Astrocyte of the spinal cord (primary cell): ENCODE measurements at places on chromosomes 12 and 14.

- DNase-seq, result no peak
Observed at GRCh38 chr14:104658325-104658712, 31.1 kb upstream of the INF2 start.

- peak; percentile 61 for DNase-seq
Observed at GRCh38 chr14:55752580-55753390, 172.8 kb downstream of the KTN1 start.

DNA sequence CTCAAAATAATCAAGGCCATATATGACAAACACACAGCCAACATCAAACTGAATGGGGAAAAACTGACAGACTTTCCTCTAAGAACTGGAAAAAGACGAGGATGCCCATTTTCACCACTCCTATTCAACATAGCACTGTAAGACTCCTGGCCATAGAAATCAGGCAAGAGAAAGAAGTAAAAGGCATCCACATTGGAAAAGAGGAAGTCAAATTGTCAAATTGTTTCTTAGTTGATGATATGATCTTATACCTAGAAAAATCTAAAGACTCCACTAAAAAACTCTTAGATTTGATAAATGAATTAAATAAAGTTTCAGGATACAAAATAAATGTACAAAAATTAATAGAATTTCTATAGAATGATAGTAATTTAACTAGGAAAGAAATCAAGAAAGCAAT, 11.2 kb downstream of the OR8S1 start:
- DNase-seq, result no peak

- no peak for DNase-seq
Observed at GRCh38 chr14:52780893-52781292, 10.5 kb downstream of the GNPNAT1 start.

GRCh38 chr12:13452955-13453570, 256.5 kb downstream of the EMP1 start:
- no peak for DNase-seq

DNA sequence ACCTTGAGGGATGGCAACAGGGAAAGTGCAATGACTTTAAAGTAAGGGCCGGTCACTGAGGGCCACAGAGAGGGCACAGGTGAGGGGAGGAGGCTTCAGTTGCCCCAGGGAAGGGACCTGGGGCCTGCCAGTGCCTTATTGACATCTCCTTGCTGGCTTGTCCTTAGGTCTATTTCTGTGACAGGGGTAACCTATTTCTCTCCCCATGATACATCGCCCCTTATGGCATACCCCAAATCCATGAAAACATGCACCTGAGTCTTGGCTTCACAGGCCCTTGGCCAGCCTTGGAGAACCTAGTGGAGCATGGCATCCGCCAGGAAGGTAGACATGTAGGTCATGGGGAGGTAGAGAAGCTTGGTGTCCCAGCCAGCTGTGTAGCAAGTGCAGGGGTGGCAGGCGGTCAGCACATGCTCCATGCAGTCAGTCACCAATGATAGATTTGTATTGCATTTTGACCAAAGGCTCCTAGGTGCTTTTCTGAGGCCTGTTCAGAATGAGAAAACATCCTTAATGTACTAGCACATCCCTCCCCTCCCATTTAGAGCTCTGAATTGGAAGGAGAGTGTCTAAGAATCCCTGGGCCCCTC, 23.6 kb upstream of the RDH16 start:
- no peak for DNase-seq

DNA sequence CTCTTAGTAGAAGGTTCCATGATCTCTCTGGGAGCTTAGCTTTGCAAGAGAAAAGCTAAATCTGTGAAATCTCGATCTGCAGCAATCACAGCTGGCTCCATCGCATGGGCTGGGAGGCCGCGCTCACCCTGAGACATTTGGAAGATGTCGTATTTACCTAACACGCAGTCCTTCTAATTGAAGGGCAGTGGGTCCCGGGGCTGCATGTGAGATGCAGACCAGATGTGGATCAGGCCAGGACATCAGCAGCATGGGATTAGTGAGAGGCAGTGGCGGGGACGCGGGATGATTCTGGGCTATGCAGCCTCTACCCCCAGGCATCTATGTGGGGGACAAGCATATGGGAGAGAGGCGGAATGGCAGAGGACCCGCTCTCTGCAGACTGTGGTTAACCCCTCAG, 312.4 kb upstream of the RTL1 start:
- no peak for DNase-seq

- no peak for DNase-seq
Observed at GRCh38 chr12:46892034-46892705, 66.4 kb upstream of the SLC38A4 start.

DNA sequence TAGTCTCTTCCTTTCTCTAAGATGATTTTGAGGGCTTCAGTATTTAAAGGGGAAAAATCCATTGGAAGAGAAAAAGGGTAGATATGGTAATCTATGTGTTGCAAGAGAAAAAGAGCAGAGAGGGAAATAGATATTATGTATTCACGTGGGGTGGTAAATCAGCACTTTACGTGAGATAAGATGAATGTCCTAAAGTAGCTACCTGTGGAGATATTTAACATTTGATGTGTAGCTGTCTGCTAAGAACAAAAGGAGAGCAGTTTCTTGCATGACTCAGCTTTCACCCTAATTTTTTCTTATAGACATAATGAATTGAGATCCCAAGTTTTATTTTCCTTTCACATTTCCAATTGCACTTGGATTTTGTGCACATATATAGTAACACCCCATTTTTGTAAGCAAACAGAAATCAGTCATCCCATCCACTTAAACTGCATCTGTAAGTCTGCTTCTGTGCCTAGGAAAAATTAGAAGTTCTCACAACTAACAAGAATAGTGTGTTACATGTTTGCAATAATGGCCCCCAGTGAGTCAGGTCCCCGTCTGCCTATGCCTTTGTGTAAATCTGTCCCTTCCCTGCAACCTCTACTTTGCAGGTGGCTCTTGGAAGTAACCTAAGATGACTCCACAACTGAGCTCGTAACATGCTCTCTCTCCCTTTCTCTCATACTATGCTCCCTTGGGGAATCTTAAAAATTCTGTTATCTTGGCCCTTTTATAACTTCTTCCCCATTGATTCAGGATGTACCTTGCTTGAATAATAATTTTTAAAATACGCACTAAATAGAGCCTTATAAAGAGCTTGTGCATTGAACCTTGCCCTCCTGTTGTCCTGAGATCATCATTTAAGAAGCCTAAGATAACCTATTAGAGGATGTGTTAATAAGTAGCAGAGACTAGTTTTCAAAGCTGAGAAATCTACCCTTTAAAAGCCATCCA, 3.7 kb downstream of the TMTC3 start:
- DNase-seq, result no peak

DNA sequence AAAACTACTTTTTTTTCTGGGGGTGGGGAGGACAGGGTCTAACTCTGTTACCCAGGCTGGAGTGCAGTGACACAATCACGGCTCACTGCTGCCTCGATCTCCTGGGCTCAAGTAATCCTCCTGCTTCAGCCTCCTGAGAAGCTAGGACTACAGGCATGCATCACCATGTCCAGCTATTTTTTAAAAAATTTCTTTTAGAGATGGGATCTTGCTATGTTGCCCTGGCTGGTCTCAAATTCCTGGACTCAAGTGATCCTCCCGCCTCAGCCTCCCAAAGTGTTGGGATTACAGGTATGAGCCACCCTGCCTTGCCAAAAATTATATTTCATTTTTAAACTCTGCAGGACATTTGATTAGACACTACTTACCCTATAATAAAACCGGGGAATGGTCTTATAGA, 5.5 kb downstream of the PPP2R3C start:
- DNase-seq, result no peak

DNA sequence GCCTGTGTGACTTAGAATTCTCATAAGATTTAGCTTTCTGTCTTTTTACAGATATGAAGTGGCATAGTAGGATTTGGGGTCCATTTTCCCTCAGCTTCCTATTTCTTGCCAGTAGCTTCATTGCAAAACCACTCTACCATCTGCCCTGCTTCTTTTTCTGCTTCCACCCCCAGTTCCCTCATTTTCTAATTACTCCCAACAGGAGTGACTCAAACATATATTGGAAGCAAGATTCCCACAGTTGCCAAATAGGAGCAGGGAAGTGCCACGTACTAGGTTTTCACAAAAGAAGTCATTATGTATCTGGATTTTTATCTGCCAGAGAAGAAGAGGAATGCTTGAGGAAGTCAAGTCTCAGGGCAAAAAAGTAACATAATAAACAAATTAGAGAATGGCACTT, 64.1 kb downstream of the ANO4 start:
- peak; percentile 4 for DNase-seq

DNA sequence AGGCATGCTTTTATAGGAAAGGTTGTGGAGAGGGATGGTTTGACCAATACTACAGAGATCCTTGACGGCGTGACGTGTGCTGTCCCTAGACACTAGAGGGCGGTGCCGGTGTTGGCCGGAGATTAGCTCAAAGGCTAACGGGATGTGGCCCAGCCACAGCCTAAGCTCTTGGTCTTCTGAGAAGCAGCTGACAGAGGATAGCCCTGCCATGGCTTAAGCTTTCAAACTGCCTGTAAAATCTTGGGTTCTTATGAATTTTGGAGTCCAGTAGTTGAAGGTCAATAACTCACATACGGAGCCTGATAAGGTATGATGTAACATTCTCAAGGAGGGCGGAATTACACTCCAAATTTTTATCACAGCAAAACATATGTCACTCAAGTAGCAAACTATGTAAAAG, 515.7 kb upstream of the ATXN7L3B start:
- peak; percentile 69 for DNase-seq
